ENCODE measurements at places on chromosomes 1 and 21.

- DNase-seq = no peak
Observed at GRCh38 chr1:109454497-109455133, 11.7 kb upstream of the SYPL2 start.

DNA sequence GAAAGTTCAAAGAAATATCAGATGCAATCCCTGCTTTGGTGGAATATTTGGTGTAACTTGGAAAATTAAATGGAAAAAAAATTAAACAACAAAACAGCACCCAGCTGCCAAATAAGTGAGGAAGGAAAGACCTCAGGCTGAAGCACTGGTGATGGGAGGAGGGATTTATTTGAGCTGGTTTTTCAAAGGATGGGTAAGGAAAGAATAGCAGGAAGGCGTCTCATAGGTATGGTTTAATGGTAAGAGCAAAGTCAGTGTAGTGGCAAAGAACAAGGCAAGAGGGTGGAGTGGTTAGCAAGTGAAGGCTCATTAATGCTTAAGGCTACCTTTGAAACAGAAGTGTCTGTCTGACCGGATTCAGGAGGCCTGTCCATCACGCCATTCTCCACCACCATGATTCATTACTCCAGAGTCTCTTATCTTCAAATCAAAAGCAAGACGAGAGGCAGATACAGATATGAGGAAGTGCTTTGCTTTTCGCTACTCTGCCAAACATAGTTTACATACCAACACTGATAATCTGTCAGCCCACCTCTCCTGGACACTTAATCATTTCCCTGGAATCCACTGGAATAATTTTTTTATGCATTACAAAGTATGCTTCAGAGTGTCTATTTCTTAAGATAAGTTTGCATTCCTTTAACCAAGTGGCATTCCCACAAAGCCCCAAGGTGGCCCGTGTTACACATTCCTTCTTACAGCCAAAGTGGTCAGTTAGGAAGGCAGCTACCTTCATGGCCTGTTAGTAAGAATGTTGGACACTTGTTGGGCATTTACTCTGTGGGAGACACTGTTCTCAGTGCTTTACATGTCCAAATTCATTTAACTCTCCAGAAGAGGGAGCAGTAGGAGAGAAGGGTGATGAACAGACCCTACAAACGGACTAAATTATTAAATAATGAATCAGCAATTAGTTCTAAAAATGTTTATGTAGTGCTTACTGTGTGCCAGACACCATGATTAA, 146.6 kb downstream of the ROR1 start:
- DNase-seq = no peak

DNA sequence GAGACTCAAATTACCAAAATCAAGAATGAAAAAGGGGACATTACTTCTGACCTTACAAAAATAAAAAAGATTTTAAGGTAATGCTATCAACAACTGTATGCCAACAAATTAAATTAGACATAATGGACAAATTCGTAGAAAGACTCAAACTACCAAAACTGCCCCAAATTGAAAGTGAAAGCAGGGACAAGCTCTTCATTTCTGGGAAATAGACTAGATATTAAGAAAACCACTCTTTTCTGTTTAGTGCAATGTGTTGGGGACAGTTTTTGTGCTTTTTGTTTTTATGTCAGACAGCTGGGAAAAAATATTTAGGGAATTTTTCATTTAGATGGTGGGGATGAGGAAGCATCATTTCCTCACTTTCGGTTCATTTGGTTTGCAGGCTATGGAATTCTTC, 4.9 kb upstream of the GBP1 start:
- peak; percentile 55 for DNase-seq

GRCh38 chr1:201348211-201348566, 29.3 kb downstream of the TNNT2 start:
- DNase-seq = no peak

GRCh38 chr1:180603223-180603849, 28.5 kb upstream of the XPR1 start:
- no peak for DNase-seq

- no peak for DNase-seq
Observed at GRCh38 chr21:35358008-35358407, 308.9 kb upstream of the RUNX1 start.

DNA sequence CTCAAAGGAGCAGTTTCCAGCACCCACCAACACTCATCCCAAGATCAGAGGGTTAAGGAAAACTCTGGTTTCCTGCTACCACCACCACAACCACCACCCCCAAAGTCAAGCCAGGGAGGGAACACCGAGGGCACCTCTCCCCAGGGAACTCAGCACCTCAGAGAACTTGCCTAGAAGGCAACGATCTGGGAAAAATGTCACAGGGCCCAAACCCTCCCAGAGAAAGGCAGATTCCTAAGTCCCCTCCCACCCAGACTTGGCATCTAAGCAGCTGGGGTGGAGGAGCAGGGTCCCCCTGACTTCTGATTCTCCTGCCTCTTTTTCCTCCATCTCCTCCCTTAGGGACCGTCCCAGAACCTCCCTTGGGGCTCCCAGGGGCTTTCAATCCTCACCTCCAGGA, 10.6 kb downstream of the KANK4 start:
- DNase-seq = no peak

GRCh38 chr1:41400225-41400624, 39.0 kb downstream of the FOXO6 start:
- DNase-seq = no peak

DNA sequence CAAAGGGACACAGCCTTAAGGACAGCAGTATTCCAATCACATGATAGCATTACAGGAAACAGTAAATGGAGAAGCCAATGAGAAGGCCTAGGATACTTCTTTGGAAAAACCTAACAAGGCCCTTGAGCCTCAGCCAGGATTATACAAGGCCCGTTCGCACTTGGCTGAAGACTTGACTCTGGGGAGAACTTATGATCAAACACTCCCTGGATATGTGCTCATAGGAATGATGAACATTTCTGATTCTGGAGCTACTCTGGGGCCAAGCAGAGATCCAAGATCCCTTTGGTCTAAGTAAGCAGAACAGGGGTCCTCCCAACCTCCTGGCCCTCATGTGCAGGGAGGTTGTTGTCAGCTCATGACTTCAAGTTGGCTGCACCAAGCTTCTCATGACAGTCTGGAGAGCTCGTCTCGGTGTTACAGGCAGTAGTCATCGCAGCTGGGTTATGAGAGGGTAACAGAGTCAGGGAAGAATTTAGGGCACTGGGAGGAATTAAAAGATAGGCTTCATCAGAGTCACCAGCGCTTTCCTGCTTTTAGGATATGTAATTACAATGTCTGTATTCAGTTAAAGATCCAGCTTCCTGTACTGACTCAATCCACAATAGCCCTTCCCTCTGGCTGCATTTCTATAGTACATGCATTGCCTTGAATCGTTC, 92.5 kb upstream of the IRF2BP2 start:
- DNase-seq = no peak

DNA sequence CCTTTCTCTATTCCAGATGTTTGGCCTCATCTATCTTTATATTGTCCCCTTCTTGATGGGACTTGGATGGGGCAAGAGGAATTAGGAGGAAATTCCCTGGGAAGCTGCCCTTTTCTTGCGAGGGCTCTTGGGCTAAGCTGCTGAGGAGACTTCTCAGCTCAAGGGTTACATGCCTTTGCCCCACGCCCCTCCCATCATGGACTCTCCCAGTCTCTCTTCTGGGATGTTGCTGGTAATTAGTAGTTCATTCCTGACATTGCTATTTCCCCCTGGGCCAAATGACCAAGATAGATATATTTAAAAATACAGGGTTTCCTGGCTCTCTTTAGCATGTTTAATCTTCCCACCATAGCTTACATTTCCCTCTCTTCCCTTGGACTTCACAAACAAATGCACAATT, 90.6 kb upstream of the RALGPS2 start:
- no peak for DNase-seq
